ENCODE measurements at places on chromosomes 12 and 14.

DNA sequence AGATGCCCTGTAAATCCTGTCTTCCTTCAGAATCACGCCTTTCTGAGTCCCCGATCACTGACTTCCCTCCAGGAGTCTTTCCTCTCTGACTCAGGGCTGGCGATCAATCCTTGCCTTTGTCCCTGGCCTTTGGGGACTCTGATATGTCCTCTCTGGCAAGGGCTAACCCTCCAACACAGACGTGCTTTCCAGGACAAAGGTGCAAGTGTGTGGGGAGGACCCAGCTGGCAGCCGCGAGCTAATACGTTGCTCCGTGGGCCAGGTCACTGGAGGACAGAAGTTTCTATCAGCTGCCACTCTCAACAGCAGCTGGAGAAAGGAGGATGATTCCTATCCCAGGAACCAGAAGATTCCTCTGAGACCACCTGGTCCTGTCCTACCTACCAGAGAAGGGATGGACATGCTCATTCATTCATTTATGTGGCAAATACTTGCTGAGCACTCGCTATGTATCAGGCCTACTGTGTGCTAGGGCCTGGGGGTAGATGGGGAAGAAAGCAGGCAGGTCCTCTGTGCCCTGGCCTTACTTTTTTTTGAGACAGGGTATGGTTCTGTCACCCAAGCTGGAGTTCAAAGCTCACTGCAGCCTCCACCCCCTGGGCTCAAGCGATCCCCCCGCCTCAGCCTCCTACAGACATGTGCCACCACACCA lies 8.5 kb upstream of the SCARB1 start:
- DNase-seq: no peak

GRCh38 chr14:106083082-106083481 lies 556.7 kb downstream of the TMEM121 start:
- no peak for DNase-seq

GRCh38 chr12:52248541-52249461 lies 15.8 kb downstream of the KRT7 start:
- no peak for DNase-seq

GRCh38 chr12:52805000-52805399 lies 8.9 kb downstream of the KRT4 start:
- DNase-seq: no peak

DNA sequence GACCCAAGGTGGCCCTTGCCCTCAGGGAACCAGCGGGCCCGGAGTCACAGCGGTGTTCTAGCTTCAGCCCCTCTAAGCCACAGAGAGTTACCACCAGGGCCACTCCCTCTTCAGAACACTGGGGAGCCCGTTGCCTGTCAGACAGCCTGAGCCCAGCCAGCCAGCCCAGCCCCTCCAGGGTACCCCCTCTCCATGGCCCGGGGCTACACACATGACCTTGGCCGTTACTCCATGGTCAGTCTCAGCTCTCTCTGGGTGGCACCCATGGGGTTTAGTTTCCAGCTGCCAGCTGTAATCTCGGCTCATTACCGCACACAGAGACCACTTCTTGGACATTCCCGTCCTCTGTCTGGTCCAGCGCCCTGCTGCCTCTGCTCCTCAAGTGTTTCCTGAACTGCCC lies 35.0 kb downstream of the PPP2R5C start:
- DNase-seq: no peak

- no peak for DNase-seq
These were observed 96.2 kb downstream of the CIT start for GRCh38 chr12:119780786-119781434.

DNA sequence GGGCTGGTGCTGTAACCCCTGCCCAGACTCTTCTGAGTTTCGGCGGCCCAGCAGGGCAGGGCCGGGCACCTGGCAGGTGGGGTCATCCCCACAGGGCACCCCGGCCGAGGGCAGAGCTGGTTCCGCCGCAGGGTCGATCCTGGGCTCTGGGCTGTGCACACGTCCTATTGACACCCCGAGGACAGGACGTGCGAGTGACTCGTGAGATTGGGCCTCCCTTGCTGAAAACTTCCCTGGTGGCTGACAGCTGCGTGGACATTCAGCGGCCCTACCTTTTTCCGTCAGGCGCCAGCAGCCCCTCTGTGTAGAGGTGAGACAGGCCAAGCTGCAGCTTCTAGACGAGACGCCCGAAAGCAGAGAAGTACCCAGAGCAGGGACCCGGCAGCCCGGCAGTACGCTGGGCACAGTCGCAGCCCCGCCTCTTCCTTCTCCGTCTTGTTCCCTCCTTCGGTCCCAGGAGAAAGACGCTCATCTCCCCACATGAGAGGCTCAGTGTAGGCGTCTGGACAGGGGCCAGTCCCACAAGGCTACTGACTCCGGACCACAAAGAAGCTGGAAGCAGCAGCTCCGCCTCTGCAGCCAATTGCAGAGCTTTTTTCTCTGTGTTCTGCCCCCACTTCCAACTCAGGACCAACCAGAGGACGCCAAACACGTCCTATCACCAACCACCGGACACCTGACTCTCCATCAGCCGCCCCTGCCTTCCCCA lies at the start of gene LRCOL1:
Gene LRCOL1, minus strand, starts transcription at position 532 of the 709 bp plus-strand sequence. CDS start 4,331 bp downstream, outside the sequence.
- DNase-seq: no peak

DNA sequence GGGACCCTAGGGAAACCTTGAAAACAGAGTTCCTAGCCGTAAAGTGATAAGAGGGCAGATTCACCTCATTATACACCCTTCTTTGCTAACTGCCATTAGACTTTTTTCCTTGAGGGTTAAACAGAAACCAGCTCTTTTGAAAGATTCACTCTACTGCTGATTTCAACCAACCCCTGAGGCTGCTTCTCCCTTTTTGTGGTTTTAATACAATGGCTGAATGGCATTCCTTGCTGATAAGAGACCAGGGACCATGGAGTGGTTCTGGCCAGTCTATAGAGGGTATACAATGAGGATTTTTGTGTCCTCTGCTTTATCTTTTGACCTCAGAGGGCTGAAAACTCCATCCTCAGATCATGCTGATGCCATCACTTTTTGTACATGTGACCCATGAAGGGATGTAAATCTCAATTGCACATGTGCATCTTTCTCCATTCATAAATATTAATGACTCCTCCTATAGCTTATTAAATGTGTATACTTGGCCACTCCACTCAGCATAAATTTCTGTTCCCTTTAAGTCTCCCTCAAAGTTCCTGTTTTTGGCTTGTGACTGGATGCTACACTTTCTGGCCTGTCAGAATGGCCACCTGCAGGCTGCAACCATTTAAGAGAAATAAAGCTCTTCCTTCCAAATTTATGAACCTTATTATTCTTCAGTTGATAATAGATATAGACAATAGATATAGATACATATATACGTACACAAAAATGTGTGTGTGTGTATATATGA lies 233.8 kb upstream of the SEL1L start:
- DNase-seq: no peak

DNA sequence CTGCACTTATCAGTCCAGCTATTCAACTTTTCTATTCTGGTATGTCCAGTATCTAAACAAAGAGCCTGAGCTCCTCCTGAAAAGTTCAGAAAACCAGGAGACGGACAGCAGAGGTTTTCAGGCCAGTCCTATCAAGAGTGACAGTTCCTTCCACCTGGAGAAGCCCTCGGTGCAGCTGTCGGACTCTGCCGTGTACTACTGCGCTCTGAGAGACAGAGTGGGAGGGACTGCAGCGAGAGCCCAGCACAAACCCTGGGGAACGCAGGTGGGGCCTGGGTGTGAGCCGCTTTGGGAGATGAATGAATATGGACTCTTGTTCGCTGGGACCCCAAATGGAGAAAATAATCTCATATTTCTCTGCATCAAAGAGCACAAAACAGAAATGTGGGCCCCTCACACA lies 329.8 kb upstream of the OR4E1 start:
- DNase-seq: peak; percentile 45

DNA sequence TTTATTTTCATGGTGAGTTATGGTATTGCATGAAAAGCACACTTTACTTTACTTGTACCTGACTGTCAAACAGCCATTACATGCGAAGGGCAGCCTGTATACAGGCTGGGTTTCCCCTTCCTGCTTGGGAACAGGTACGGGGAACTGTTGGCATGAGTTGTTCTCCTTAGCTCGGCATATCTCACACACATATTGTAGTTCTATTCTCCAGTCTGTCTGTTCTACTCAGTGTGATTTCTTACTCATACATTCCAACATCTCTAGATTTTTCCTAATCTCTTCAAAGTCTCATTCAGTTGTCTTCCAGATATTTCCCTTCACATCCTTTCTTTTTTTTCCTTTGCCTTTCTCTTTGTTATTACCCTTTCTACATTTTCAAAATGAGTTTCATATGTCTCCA lies 83.9 kb downstream of the HMGA2 start:
- DNase-seq: no peak

DNA sequence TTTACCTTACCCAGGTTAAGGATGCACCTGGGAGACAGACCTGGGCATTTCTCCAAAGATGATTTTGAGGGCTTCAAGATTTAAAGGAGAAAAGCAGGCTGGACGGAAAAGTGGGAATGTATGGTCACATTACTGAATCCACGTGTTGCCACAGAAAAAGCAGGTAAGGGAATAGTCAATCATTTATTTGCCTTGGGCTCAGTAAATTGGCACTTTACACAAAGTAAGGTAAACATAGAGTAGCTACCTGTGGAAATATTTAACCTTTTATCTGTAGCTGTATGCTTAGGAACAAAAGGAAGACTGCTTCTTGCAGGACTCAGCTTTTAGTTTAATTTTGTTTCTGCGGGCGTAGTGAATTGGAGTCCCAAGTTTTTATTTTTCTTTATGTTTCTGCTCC lies 153.3 kb downstream of the SLCO1B3 start:
- no peak for DNase-seq

DNA sequence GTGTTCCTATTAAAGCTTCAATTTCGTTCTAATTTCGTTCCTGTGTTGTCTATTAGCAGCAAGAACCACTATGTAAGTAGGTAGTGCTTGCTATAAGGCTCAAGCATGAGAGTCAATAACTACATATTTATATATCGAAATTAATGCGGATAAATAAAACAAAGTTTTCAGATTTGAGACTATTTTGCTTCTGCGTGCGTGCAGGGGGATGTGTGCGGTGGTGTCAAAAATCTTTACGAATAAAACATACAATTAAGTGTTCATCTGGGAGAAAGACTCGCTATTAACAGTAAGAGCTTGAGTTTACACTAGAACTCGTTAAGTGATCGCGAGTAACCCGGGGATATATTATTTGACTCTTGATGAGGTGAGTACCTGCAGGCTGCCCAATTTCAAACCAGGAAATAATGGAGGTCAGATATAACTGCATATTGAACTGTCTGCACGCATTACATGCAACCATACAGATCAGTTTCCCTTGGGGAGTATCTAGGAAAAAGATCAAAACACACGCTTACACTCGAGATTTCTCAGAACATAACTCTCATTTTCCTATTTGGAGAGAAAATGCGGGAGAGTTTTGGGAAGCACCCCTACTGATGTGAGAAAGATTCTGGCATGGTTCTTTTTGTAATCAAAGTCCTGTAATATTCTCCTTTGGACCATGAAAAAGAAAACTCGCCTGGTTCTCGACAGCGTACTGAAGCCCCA lies 813 bp downstream of the TWF1 start:
- DNase-seq: no peak

DNA sequence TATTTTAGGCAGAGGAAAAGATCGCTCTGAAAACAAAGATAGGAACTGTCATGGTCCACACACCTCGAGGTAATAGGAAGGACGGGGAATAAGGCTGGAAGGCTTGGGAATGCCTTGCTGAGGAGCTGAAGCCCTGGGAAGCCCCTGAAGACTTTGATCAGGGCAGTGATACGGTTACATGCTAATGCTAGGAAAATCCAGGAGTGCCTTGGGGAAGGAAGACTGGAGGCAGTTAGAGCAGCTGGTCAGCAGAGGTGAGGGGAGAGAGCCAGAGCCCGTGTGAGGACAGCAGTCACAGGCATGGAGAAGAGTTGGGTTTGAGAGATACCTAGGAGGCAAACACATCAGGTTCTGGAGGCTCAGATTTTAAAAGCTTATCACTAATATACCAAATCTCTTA lies 8.6 kb upstream of the YY1 start:
- DNase-seq: no peak

DNA sequence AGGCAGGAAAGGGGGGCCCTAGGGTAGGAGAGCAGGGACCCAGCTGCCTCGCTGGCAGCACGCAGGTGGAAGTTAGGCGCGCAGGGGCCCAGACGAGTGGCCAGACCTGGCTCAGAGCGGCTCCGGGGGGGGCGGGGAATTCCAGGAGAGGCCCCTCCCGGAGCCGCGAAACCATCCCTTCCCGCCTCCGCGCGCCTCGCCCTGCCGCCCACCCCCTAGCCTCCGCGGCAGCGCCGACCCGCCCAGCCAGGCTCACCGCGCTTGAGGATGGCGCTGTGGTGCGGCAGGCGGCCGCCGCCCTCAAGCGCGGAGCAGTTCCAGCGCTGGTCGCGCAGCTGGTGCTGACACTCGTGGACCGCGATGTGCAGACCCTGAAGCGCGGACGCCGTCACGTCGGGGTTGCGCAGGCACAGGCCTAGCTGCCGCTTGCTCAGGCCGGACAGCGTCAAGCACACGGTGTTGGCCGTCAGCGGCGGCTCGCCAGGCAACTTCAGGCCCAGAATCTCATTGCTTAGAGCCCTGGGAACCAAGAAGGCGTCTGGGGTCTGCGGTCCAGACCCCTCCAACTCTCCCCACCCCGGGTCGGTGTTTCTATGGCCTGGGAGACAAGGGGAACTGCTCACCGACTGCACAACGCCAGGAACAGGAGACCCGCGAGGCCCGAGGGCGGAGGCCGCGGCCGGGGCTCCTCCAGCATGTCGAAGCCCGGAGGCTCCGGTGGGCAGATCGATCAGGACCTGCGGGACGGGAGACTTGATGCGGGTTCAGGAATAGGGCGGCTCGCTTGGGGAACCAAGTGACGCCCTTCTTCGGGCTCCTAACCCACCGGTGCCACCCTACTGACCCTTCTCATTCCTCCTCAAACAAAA lies 1.5 kb downstream of the WNT10B start:
- DNase-seq: no peak

GRCh38 chr14:59919570-59920377 lies at the start of gene LRRC9:
TSS of gene LRRC9 (plus strand) at chr14:59920144.
- peak; percentile 8 for DNase-seq

GRCh38 chr12:90979951-90980350 lies 24.8 kb downstream of the EPYC start:
- DNase-seq: no peak
